ENCODE measurements at places on chromosomes 12 and 14.

- no peak for DNase-seq
These were observed 18.1 kb downstream of the CAMKK2 start for GRCh38 chr12:121278169-121279070.

DNA sequence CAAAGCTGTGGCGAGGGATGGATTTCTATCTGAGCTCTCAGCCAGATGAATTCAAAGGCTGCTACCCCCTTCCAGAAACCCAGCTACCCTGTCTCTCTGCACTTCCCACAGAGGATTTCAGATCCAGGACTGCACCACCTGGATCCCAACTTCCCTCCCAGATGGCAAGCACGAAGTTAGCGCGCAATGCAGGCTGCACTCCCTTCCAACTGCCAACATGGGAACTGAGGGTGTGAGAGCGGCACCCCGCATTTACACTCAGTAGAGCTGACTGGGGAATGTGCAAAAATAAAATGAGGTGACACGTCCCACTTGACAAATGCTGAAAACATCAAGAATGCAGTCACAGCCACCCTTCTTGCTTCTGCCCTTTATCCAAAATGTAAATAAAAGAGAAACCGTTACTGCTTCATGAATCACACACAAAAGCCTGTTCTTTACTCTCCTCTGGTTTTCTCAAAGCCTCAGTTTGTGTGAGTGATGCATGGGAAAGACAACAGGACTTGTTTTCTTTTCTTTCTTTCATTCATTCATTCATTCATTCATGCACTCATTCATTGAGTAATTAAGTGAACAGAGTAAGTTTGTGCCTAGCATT lies 85.7 kb downstream of the ITPK1 start:
- DNase-seq: no peak

- no peak for DNase-seq
These were observed 150.5 kb downstream of the CRADD start for GRCh38 chr12:93827669-93828068.

DNA sequence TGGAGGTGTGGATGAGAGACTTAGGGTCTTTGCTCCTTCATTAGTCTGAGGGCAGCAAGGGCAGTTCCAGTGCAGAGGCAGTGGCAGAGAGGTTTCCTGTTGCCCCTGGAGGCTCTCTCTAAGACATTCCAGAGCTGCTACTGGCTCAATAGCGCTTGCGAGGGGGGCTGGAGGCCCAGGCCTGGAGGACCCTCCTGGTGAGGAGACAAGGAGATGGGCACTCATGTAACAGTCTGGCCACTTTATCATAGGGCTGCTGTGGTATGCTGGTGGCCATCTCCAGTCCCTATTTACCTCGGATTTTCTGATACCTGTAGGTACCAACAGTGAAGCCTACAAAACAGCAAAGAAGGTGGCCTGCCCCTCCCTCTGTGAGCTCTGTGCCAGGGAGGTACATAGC lies 12.7 kb downstream of the CLEC2A start:
- no peak for DNase-seq

- no peak for DNase-seq
These were observed 15.7 kb downstream of the GSG1 start for GRCh38 chr12:13087766-13088165.

Measured in stimulated activated CD8-positive, alpha-beta memory T cell treated with anti-CD3 and anti-CD28 coated beads, Interleukin-4, amount 100 ng/mL, for 1 hour (primary cell).